ENCODE measurements at places on chromosomes 5 and 9.
A peak's percentile ranks its signal among the peaks of the same experiment; 100 is the strongest.

DNA sequence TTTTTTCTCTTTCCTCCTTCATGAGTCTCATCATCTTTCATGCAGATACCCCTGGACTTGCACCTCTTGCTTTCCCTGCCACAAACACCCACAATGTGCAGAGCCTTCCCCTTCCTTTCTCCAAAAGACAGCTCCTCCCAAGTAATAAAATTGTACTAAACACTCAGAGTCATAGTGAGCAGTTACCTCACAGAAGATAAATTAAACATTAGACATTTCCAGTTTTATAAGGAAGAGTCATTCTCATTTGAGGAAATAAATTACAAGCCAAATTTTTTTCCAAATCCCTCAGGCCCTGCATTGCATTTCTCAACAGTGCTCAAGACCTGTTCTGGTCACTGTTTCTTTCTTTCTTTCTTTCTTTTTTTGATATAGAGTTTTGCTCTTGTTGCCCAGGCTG, 131.5 kb downstream of the ATPSCKMT start:
- no peaks in the 10 kb centered on the region for H3K36me3 ChIP-seq
- DNase-seq: no peak
- no peaks in the 10 kb centered on the region for H3K27me3 ChIP-seq
- H3K27ac ChIP-seq: no peak overlapping the region
- H3K4me1 ChIP-seq: no peaks in the 10 kb centered on the region

DNA sequence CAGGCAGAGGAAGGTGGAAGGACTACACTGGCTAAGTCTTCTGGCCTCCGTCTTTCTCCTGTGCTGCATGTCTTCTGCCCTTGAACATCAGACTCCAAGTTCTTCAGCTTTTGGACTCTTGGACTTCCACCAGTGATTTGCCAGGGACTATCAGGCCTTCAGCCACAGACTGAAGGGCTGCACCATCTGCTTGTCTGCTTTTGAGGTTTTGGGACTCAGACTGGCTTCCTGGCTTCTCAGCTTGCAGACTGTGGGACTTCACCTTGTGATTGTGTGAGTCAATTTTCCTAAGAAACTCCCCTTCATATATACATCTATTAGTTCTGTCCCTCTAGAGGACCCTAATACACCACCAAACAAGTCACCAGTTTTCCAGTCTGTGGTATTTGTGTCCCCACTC, 9.7 kb upstream of the ANKDD1B start:
- H3K4me3 ChIP-seq: no peak overlapping the region
- no peak for DNase-seq
- peaks cover 7% of the 10 kb centered on the region for H3K4me1 ChIP-seq
- H3K36me3 ChIP-seq: peaks cover 7% of the 10 kb centered on the region
- no peaks in the 10 kb centered on the region for H3K27me3 ChIP-seq
- no peak overlapping the region for H3K27ac ChIP-seq

GRCh38 chr9:86575825-86576525, 221.8 kb upstream of the TUT7 start:
- H3K36me3 ChIP-seq: no peaks in the 10 kb centered on the region
- H3K27ac ChIP-seq: no peak overlapping the region
- no peak for DNase-seq
- no peak overlapping the region for H3K4me3 ChIP-seq
- H3K4me1 ChIP-seq: no peaks in the 10 kb centered on the region
- H3K27me3 ChIP-seq: peaks cover 12% of the 10 kb centered on the region

- no peaks in the 10 kb centered on the region for H3K27me3 ChIP-seq
- no peak for DNase-seq
- no peak overlapping the region for H3K4me3 ChIP-seq
- no peaks in the 10 kb centered on the region for H3K36me3 ChIP-seq
These were observed 262.5 kb downstream of the ELAVL2 start for GRCh38 chr9:23563517-23563916.

DNA sequence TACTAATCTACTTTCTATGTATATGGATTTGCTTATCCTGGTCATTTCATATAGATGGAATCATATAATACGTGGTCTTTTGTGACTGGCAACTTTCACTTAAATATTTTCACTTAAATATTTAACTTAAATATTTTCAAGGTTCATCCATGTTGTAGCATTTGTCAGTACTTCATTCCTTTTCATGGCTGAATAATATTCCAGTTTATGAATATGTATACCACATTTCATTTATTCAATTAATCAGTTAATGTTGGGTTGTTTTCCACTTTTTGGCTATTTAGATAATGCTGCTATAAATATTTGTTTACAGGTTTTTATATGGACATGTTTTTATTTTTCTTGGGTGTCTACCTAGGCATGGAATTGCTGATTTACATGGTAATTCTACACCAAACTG, 7.7 kb downstream of the PRRC1 start:
- H3K4me1 ChIP-seq: no peaks in the 10 kb centered on the region
- H3K4me3 ChIP-seq: no peak overlapping the region
- no peaks in the 10 kb centered on the region for H3K27me3 ChIP-seq
- no peak for DNase-seq
- H3K27ac ChIP-seq: no peak overlapping the region
- H3K36me3 ChIP-seq: peaks cover 63% of the 10 kb centered on the region

- H3K36me3 ChIP-seq: no peaks in the 10 kb centered on the region
- no peak overlapping the region for H3K4me3 ChIP-seq
- peaks cover 18% of the 10 kb centered on the region for H3K4me1 ChIP-seq
- H3K27me3 ChIP-seq: no peaks in the 10 kb centered on the region
- no peak for DNase-seq
These were observed 95.6 kb downstream of the HSPA4 start for GRCh38 chr5:133147411-133147810.

GRCh38 chr9:89999534-90000370, 394.9 kb downstream of the GADD45G start:
- H3K4me1 ChIP-seq: peaks cover 15% of the 10 kb centered on the region
- peaks cover 6% of the 10 kb centered on the region for H3K27me3 ChIP-seq
- DNase-seq: peak; percentile 28
- peak overlapping the region; percentile 34 for H3K4me3 ChIP-seq

DNA sequence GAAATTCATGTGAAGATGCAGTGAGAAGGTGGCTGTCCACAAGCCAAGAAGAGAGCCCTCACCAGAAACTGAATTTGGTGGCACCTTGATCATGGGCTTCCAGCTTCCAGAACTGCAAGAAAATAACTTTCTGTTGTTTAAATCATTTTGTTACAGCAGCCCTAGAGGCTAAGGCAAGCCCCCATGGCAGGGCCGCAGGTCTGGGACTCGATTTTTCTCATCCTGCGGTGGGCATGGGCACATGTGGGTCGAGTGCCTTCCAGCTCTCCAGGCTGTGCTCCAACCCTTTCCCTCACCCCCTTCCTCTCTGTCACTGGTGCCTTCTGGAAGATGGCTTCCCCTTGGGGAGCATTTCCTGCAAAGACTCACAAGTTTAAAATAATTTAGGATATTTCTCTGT, 40.7 kb downstream of the AHRR start:
- no peak for DNase-seq
- H3K36me3 ChIP-seq: no peaks in the 10 kb centered on the region
- H3K4me1 ChIP-seq: no peaks in the 10 kb centered on the region
- H3K27ac ChIP-seq: no peak overlapping the region
- no peak overlapping the region for H3K4me3 ChIP-seq

GRCh38 chr9:1913631-1914330, 101.4 kb upstream of the SMARCA2 start:
- H3K36me3 ChIP-seq: no peaks in the 10 kb centered on the region
- DNase-seq: no peak
- no peaks in the 10 kb centered on the region for H3K4me1 ChIP-seq
- H3K27ac ChIP-seq: no peak overlapping the region
- H3K4me3 ChIP-seq: no peak overlapping the region
- H3K27me3 ChIP-seq: peaks cover 2% of the 10 kb centered on the region

GRCh38 chr5:134423376-134423775, 11.7 kb upstream of the CDKN2AIPNL start:
- DNase-seq: no peak
- no peak overlapping the region for H3K27ac ChIP-seq
- H3K27me3 ChIP-seq: no peaks in the 10 kb centered on the region
- H3K4me3 ChIP-seq: no peak overlapping the region
- no peaks in the 10 kb centered on the region for H3K36me3 ChIP-seq

GRCh38 chr5:142184988-142185387, 76.4 kb downstream of the NDFIP1 start:
- no peak for DNase-seq
- no peak overlapping the region for H3K4me3 ChIP-seq
- no peaks in the 10 kb centered on the region for H3K27me3 ChIP-seq
- H3K36me3 ChIP-seq: no peaks in the 10 kb centered on the region
- H3K27ac ChIP-seq: no peak overlapping the region

DNA sequence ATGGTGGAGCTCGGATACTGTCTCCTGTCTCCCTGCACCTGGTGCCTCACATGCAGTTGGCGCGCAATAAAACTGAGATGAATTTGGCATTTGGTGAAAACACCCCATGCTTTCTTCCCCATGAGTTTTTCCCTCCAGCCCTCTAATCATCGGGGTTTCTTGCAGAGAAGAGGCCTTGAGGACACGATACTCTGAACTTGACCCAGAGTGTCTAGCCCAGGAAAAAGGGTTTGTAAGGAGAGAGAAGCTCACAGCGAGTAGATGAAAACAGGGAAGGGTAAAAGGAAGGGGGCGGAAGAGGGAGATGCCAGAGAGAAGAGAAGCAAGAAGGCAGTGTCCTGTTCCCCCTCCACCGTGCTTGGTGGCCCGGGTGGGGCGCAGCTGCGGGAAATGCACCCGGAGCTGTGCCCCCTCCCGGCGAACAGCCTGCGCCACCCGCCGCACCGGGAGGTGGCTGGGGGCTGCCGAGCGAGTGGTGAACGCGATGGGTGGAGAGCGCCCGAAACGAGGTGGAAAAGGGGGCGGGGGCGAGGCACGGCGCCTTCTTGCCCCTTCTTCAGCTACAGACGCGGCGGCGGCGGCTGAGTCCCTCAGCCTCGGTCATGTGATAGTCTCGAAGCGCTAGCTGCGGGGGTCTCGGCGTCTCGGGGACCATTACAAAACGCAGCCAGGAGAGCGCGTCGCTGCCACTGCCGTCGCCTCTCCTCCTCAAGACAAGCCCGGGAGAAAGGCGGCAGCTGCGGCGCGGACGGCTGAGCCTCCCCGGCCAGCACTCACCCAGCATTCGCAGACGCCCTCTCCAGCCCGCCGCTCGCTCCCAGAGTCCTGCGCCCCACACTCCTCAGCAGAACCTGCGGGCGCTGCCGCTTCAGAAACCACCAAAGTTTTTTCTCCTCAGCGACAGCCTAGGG, 1.1 kb upstream of the FOXB2 start:
- no peaks in the 10 kb centered on the region for H3K36me3 ChIP-seq
- H3K27me3 ChIP-seq: peaks cover 90% of the 10 kb centered on the region
- H3K4me1 ChIP-seq: peaks cover 33% of the 10 kb centered on the region
- H3K27ac ChIP-seq: no peak overlapping the region
- DNase-seq: no peak

DNA sequence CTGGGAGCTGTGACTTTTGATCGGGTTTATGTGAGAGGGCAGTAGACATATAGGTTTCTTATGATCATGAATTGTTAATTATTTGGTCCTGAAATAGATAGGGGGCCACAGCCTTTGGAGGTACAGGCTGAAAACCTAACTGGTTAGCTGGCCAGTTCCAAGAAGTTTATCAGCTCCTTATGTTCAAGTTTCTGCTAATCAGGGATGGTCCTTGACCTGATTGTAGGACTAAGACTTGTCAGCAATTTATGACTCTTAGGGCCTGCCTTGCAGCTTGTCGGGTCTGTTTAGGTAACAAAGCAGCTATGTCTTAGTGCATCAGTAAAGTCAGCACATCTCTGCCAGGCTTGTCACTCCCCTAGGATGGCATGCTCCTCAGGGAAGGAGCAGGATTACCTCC, 151.8 kb upstream of the RUSC2 start:
- no peaks in the 10 kb centered on the region for H3K4me1 ChIP-seq
- no peak for DNase-seq
- H3K4me3 ChIP-seq: no peak overlapping the region
- peaks cover 13% of the 10 kb centered on the region for H3K27me3 ChIP-seq

Data from T-cell (primary cell).